Stimulated activated CD8-positive, alpha-beta memory T cell treated with anti-CD3 and anti-CD28 coated beads, Interleukin-2, amount 100 ng/mL, for 1 hour (primary cell): ENCODE measurements at places on chromosomes 5 and 9.

GRCh38 chr9:122099271-122099869 lies 6.3 kb upstream of the TTLL11 start:
- peak; percentile 59 for DNase-seq

DNA sequence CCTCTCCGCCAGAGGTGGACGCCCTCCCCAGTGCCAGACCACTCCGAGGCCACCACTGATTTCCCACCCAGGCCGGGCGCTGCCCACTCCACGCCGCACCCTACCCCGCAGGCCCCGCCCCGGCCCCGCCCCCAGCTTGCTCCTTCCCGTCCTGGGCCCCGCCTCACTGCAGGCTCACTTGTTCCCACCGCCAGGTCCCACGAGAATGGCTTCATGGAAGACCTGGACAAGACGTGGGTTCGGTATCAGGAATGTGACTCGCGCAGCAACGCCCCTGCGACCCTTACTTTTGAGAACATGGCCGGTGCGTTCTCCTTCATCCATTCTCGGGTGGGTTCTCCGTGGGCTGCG lies 6.5 kb downstream of the LRRC26 start:
- no peak for DNase-seq

GRCh38 chr5:100452126-100452525 lies 83.0 kb upstream of the FAM174A start:
- DNase-seq = no peak

DNA sequence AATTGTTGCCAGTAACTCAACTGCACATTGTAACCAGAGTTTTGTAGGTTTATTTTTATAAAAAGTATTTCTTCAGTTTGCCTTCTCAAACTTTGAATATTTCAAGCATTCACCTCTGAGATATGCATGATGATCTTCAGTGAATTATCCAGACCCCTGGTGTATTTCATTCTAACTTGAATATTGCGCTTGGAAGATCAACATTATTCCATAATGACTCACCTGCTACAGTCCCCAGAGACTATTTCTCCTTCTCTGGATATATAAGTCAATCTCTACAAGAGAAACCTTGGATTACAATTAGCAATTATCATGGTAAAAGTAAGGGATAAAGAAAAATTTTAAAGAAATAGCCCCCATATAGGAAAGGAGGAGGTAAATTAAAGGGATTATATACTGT lies 1041.0 kb downstream of the TLE1 start:
- no peak for DNase-seq

GRCh38 chr9:6620353-6620752 lies 25.2 kb downstream of the GLDC start:
- DNase-seq = no peak

GRCh38 chr5:31464081-31464480 lies 67.8 kb downstream of the DROSHA start:
- DNase-seq = no peak

- DNase-seq = no peak
Measured at GRCh38 chr5:100595152-100595811, 60.1 kb downstream of the FAM174A start.

GRCh38 chr5:76294573-76294972 lies 108.5 kb upstream of the IQGAP2 start:
- DNase-seq = no peak

DNA sequence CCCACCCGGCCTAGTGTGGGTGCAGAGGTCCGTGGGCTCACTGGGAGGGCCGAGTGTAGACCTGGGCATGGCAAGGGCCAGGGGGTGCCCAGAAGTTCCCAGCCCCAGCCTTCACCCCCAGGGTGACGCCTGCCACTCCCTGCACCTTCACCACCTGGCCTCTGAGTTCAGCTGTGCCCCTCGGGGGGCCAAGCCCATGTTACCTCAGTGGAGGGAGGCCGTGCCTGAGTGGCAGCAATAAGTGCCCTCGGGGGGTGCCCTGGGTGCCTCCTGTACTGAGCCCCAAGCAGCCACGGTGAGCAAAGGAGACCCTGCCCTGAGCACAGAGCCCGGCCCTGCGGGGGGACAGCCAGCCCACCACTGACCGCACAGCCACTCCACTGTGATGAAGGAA lies 10.3 kb upstream of the FCN2 start:
- DNase-seq = no peak

- DNase-seq = no peak
Measured at GRCh38 chr9:97737429-97737828, 40.3 kb upstream of the XPA start.

DNA sequence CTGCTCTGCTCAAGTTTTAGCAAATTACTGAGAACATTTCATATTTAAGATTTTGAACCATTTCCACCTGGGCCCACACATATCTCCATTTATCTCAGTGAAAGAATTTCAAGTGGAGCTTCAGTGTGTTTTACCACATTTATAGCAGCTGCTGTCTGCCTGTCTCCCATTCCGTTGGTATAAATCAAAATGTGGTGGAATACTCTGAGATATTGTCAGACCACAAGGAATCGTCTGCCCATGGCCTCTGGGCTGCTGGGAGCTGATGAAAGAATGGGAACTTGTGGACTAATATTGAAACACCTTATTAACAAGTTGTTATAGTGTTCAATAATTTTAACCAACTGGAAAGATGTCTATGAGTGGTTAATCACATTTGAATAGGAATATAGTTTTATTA lies 33.3 kb downstream of the MAST4 start:
- DNase-seq = no peak

DNA sequence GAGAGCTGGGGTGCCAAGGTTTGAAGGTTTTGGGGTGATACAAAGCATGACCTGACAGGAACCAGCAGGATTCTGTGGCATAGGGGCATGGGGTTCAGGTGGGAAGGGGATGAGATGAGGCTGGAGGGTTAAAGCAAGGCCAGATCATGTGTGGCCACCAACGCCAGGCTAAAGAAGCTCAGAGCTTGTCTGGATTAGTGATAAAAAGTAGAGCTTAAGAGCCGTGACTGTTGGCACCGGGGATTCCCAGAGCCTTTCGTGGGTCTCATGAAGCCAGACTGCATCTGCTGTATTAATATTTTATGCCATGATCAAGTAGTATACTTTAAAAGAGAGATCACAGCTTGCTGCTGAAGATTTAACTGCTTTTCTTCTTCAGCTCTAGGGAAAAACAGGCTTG lies 8.5 kb upstream of the GSN start:
- no peak for DNase-seq

GRCh38 chr5:42591015-42591414 lies 165.6 kb upstream of the CCDC152 start:
- no peak for DNase-seq

- DNase-seq = no peak
Measured at GRCh38 chr9:121038804-121039203, 11.3 kb downstream of the C5 start.

DNA sequence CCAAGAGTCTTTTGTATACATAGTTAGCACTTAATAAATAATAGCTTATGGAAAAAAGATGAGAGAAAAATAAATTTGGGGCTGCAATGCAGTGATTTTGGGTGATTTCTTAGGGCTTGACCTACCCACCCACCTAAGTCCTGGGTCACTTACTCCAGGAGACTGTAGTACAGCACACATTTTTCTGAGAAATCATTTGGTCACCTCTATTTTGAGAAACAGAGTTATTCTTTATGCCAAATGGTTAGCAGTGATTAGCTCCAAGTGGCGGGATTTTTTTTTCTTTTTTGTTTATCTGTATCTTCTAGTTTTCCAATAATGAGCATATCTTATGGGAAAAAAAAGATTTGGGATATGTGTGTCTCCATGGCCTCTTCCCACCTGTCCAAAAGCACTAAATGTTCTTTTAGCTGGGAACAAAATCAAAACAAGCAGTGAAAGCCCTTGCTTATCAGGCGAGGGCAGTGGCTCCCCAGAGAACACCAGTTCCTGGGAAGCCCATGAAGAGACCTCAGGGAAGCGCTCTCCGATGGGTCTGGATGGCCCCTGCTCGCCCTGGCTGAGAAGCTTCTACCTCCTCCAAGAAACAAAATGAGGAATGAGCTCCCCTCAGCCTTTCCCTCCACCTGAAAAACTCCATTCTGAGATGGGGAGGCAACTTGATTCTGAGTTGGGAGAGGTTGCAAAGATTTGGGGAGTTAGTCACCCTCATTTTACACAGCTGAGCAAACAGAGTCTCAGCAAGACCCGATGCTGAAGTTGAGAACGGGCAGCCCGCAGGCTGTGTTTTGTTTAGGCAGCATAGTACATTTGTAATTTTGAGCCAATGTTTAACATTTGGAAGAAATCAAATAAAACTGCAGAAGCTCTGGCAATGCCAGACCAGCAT lies 69.9 kb downstream of the CYFIP2 start:
- DNase-seq = no peak

GRCh38 chr9:106637486-106637885 lies 225.5 kb upstream of the ZNF462 start:
- no peak for DNase-seq

GRCh38 chr9:20256284-20256948 lies 365.9 kb downstream of the MLLT3 start:
- no peak for DNase-seq

GRCh38 chr5:82855893-82856550 lies 221.2 kb downstream of the TMEM167A start:
- DNase-seq = no peak

GRCh38 chr5:131142970-131143617 lies 22.0 kb downstream of the HINT1 start:
- DNase-seq = no peak

DNA sequence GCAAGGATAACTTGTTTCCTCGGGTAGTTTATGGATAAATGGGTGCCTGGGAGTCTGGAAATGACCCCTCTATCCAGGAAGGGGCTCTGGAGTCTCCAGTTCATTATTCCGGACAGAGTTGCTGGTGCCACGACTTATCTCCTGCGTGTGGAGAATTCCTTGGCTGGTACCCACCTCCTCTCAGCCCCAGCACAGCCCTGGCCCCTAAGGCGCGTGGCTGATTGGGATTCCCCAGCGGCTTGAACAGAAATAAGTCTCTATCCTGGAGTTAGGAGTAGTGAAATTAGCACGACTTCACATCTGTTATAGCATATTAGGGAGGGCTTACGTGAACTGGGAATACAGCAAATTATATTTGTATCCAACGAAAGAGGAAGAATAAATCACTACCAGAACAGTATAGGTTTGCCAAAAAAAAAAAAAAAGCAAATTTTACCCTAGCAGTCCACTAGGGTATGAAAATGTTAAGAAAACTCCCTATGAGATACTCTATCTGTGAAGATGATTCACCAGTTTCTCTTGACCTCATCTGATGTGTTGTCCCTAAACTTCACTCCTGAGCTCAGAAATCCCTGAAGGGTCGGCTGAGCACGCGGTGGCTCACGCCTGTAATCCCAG lies 172.5 kb upstream of the OTULINL start:
- DNase-seq = no peak

DNA sequence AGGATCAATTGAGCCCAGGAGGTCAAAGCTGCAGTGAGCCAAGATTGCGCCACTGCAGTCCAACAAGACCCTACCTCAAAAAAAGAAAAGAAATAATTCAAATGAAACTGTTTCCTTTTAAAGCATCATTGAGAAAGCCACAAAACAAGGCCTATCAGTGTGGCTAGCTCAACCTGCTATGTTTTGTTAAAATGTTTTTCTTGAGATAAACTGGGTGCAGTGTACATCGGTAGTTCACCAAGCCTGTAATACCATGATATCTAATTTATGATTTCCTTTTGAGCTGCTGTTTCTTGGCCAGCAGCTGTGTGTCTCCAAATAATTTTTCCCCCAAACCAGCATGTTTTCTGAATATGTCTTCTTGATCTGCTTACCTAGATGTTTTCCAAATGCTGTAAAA lies 97.3 kb upstream of the GOLGA1 start:
- DNase-seq = no peak

DNA sequence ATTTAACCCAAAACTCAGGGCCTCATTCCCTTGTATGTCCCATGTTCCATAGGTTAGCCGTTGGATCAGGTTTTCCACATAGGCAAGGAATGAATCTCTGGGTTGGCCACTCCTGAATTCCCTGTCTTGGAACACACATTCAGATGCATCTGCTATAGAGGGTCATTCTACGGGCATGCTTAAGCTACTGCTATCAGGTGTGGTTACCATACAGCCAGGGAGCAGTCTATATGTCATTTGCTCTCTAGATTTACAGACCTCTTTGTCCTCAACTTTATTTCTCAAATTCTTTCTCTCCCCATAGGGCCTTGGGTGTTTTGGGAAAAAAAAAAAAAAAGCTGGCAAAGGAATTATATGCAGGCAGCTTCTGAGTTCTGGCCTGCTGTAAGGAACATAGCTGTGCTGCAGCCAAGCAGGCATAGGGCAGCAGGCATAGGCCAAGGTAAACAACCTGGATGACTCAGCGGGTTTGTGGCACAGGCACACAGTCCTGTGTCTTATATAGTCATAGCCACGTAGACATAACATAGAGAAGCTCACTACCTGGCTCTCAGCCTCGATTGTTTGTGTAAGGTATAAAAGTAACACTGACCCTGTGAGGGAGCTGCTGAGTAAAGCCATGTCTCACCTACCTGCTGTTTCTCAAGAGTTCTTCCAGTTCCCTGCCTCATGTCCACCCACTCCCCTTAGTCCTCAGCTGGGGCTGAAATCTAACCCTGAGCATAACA lies 141.5 kb downstream of the OSTF1 start:
- no peak for DNase-seq

DNA sequence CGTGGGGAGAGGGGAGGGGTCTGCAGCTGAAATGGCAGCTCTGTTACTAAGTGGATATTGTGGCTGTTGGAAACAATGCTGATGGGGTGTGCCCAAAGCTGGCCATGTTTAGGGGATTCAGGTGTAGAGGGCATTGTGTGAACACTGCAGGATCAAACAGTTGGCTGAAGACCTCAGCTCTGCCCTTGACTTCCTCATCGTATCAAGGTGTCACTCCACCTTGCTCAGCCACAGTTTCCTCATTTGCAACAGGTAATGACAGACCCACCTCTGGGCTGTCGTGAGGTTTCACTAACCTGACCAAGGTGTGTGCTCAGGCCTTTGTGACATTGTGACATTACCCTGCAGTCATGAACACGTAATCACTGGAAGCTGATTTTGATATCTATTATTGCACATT lies 111.9 kb downstream of the ICE1 start:
- no peak for DNase-seq

DNA sequence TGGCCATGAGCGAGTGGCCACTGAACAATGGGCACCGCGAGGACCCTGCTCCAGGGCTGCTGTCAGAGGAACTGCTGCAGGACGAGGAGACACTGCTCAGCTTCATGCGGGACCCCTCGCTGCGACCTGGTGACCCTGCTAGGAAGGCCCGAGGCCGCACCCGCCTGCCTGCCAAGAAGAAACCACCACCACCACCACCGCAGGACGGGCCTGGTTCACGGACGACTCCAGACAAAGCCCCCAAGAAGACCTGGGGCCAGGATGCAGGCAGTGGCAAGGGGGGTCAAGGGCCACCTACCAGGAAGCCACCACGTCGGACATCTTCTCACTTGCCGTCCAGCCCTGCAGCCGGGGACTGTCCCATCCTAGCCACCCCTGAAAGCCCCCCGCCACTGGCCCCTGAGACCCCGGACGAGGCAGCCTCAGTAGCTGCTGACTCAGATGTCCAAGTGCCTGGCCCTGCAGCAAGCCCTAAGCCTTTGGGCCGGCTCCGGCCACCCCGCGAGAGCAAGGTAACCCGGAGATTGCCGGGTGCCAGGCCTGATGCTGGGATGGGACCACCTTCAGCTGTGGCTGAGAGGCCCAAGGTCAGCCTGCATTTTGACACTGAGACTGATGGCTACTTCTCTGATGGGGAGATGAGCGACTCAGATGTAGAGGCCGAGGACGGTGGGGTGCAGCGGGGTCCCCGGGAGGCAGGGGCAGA lies 53.3 kb downstream of the JADE2 start:
- DNase-seq = no peak

GRCh38 chr9:70170151-70170790 lies 88.5 kb upstream of the SMC5 start:
- DNase-seq = no peak

GRCh38 chr5:131223751-131224386 lies 40.0 kb upstream of the CDC42SE2 start:
- DNase-seq = no peak

- DNase-seq = no peak
Measured at GRCh38 chr5:146880966-146881365, 2.4 kb upstream of the PPP2R2B start.
